ENCODE measurements at places on chromosomes 11 and 22.

DNA sequence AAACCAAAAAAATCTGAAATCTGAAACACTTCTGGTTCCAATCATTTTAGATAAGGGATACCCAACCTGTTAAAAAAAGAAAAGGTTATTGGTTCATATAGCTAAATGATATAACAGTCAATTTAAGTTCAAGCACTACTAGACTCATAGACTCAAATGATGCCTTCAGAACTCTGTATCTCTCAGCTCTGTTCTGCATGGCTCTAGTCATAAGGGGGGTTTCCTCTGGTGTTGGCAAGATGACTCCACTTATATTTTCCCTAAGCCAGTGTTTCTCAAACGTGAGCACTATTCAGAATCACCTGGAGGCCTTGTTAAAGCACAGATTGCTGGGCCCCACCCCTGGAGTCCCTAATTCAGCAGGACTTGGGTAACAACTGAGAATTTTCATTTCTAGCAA, 11.5 kb upstream of the RRAS2 start:
- DNase-seq: no peak

DNA sequence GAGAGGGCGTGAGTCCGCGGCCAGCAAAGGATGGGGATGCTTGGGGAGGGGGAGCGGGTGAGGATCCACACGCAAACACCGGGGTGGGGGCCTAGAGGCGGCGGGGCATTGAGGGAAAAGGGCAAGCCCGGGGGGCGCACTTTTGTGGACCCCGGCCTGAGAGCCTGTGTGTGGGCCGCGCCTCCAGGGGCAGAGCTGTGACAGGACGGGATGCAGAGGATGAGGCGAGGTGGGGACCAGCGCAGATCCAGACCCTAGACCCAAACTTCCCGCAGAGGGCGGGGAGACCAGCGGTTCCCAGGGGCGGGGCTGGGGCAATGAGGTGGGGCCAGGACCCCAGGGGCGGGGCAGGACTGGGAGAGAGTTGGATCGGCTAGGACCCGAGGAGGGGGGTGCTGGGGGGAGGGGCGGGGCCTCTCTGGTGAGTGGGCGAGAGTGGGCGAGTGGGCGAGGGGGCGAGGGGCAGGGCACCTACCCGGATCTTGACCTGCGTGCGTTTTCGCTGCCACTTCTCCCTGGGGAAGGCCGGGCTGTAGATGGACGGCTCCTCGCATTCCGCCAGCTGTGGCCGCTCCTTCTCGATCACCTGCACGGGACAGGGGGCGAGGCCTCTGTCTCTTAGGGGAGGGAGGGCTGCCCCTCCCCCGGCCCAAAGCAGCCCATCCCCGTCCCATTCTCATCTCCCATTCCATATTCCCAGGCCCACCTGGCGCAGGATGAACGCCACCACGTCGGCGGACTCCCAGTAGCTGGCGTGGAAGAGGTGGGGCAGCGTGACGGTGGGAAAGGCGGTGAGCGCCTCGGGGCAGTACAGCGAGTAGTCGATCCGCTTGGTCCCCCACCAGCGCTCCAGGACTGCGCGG, 10.6 kb downstream of the PITPNM1 start:
- DNase-seq: no peak

DNA sequence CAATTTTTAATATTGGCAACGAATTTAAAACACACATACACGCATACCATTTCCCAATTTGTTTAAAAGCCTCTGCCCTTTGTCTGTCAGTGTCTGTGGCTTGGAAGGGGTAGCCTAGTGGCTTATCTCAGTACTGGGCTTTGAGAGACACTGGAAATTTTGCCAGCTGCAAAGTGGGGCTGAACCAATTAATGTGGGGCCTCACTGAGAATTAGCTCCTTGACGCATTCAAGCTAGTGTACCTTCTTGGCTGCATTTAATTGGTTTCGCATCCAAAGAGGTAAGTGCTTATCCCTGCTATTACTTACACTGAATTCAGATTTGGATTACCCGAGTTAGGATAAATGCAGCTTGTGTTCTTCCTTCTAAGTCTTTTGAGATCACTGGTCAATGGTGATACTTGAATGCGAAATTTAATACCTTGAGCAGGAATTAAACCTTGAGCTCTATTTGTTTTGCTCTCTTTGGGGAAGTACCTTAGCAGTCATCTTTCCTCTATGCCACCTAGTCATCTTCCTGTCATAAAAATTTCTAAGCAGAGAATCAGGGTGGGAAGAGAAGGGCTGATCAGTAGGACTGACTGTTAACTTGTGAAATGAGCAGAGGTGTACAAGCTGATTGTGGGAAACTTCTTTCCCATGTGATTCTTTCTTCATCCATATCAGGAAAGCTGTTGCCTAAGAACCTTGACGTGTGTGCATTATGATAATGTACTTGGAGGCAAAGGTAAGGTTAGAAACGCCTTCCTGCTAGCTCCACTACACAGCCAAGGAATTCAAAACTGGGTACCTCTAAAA, 187.7 kb upstream of the E2F8 start:
- DNase-seq: peak; percentile 56

DNA sequence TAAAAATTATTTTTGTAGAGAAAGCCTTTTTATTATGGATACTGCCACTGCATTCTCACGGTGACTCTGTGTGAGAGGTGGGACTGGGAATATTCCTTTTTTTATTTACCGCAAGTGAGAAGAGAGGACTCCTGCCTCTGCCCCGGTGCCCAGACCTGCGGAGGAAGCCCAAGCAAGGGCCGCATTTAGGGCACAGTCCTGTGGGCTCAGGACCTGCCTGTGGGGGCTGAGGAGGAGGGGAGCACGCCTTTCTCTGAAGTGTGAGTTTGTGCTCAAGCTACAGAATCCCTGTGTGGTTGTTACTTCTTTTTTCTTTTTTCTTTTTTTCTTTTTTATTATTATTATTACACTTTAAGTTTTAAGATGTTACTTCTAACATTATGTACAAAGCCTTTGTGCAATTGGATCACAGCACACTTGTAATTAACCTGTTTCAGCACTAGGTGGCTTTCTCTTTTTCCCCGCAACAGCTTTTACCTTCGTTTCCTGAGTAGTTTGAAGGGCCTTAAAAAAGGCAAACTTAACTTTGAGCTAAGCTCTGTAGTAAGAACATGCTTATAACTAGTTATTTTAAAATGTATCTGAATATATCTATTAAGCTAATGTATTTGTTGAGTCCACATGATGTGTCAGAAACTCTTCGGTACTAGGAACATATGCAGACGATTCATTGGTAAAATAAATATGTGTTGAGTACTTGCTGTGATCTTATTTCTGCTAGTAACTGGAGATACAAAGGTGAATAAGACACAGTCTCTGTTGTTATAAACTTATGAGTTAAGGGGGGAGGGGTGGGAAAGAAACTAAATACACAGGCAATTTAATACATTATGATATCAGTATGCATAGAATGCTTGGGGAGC, 18.3 kb downstream of the AMOTL1 start:
- no peak for DNase-seq

DNA sequence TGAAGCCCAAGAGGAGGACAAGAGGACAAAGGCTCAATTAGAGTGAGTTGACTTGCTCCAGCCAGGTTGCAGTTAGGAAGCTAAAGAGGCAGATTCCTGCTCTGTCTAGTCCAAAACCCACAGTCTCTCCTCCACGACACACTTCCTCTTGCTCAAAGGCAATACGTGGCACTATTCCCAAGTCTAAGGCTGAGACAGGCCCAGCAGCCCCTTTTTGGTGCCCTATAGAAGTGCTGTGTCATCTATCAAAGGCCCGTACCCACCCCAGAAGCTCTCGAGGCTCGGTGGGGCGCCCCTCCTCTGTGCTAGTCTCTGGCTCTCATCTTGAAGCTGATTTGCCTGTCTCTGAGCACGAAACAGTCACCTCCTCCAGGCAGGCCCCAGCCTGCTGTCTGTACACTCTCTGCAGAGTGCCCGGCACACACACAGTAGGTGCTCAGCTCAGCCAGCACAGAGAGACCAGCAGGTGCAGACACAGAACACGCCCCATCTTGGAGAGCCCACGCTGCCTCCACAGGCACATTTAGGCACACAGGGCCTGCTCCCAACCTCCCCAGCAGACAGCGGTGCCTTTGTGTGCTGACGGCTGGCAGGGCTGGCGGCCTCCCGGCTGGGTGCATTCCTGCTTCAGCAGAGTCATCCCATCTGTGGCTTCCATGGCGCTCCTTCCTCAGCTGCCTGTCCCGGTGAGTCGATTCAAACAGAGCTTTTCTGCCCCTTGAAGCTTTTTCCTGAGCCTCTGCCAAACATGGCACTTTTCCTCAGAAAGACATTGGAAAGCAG, 52.8 kb downstream of the MYH9 start:
- DNase-seq: no peak

- DNase-seq: no peak
These were observed 16.1 kb downstream of the PHF21A start for GRCh38 chr11:46105134-46105628.

- no peak for DNase-seq
These were observed 17.0 kb downstream of the IL17REL start for GRCh38 chr22:49995361-49996118.

DNA sequence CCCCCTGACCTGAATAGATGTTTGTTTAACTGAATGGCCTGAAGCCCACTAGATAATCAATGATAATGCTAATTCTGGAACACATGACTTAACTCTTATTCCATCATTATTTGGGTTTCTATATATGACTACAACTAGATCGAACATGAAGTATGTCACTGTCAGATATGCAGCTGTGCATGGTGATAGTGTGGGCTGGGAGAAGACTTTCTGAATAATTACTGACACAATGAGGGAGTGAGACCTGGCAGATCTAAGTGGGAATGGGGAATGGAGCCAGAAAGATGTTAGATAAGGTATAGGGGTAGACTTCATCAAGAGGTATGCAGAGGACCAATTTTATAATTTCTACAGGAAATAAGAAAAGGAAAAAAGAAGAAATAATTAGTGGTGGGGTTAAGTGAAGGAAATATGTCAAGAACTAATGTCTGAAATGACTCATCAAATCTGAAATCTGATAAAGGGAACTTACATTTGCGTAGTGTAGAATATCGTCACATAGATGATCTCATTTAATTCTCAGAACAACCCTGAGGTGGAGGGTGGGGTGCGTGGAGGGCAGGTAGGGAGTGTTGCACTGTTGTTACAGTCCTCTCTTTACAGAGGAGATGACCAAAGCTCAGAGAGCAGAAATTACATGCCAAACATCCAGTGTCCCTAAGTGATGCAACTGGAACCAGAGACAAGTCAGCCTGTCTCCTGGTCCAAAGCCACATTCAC, 68.2 kb upstream of the EED start:
- DNase-seq: no peak

GRCh38 chr22:42831712-42832111, 25.4 kb downstream of the ARFGAP3 start:
- no peak for DNase-seq

- DNase-seq: no peak
These were observed 21.9 kb upstream of the RAB30 start for GRCh38 chr11:83093634-83094033.

- no peak for DNase-seq
These were observed 4.2 kb upstream of the UVRAG start for GRCh38 chr11:75810637-75811390.
